NCI-H1436 treated with DMSO at 0.1 percent for 48 hours (cell line): ENCODE measurements at places on chromosomes 3 and 15.

- DNase-seq, result no peak
These were observed 342.0 kb upstream of the PDZRN3 start for GRCh38 chr3:73966733-73967132.

- DNase-seq, result no peak
These were observed 6.1 kb downstream of the RHCG start for GRCh38 chr15:89490081-89490813.

GRCh38 chr3:129132097-129132866, 10.7 kb upstream of the RAB43 start:
- DNase-seq, result no peak

- DNase-seq, result no peak
These were observed 5.2 kb downstream of the NUSAP1 start for GRCh38 chr15:41337631-41338522.

DNA sequence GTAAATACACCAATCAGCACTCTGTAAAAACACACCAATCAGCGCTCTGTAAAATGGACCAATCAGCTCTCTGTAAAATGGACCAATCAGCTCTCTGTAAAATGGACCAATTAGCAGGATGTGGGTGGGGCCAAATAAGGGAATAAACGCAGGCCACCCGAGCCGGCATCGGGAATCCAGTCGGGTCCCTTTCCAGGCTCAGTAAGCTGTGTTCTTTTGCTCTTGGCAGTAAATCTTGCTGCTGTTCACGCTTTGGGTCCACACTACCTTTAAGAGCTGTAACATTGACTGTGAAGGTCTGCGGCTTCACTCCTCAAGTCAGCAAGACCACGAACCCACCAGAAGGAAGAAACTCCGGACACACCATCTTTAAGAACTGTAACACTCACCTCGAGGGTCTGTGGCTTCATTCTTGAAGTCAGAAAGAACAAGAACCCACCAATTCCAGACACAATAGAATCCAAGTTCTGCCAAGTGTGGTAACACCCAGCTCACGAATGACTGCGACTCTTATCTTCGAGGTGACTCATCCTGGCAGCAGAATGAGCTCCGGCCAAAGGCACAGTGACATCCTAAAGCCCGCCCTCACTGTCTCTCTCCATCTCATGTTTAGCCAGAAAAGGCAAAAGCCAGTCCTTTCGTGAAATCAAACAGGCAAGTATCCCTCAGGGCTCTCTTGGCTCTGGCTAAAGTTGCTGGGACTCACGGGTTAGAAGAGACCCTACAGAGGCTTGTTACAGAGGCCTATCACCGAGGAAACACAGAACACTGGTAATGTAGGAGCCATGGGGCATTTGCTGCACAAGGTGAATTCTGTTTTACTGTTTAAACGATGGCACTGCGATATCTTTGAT, 155.2 kb downstream of the FAM43A start:
- DNase-seq, result no peak

DNA sequence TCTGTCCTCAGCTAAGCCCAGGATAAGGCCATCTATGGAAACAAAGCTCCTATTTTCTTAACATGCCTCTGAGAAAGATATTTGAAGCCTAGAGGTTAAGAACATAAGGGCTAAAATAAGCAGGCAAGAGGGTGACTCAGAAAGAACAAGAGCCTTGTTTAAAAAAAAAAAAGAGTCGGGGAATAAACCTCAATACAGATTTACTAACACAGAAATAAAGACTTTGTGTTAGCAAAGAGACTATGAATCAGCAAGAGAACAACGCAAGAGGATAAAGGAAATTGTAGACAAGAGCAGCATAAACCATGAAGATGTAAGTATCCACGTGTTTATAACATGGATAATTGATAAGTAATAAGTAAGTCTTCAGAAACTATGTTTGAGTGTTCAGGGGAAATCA, 36.0 kb downstream of the RAB27A start:
- DNase-seq, result no peak

DNA sequence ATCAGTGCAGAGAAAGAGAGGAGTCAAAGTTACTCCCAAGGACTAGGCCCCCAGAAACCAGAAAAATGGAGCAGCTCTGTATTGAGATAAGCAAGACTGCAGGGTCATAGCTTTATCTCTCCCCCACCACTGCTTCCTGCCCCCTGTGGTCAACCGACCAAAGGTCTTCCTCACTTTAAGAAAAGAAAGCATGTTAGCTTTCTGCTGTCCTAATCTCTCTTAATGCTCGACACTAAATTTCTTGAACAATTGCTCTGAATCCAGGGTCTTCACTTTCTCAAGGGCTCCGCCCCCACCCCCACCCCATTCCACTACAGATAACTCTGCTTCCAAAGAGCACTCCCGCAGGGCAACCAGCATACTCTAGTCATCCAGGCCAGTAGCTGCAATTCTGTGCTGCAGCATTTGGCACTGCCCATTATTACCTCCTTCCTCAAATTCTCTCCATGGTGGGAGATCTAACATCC, 31.9 kb downstream of the TNIK start:
- DNase-seq, result no peak

DNA sequence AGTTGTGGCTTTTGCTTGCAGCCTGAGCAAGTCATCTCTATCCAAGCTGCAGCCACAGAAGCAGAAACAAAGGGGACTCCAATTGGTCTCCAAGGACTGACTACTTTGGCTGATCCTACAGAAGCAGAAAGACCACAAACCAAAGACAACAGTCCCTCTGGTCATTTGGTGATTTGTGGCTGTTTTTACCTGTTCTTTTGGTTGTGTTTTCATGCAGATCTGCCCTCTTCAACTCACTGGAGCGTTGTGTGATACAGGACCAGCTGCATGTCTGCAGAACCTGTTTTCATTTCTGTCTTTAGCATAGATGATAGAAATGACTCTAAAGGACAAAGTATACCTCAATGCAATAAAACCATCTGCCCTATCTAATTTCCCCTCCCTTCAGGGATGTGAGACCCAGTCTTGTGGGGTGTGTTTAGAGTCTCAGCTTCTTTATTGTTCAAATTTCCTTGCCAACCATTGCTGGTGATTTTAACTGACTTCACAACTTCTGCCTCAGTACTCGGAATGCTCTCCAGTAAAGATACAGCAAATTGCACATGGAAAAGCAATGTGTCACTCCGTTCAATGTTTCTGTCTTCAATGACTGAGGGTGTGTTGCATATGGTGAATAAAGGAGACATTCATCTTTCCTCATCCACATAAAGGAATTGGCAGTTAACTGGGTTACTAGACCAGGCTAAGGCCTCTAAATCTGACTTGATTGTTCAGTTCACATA, 48.9 kb upstream of the SLC7A14 start:
- no peak for DNase-seq

- DNase-seq, result no peak
These were observed 61.8 kb upstream of the UTS2B start for GRCh38 chr3:191391861-191392808.

GRCh38 chr3:14518893-14519292, 21.2 kb downstream of the GRIP2 start:
- DNase-seq, result no peak

GRCh38 chr3:194046531-194046930, 89.4 kb upstream of the HES1 start:
- DNase-seq, result no peak

DNA sequence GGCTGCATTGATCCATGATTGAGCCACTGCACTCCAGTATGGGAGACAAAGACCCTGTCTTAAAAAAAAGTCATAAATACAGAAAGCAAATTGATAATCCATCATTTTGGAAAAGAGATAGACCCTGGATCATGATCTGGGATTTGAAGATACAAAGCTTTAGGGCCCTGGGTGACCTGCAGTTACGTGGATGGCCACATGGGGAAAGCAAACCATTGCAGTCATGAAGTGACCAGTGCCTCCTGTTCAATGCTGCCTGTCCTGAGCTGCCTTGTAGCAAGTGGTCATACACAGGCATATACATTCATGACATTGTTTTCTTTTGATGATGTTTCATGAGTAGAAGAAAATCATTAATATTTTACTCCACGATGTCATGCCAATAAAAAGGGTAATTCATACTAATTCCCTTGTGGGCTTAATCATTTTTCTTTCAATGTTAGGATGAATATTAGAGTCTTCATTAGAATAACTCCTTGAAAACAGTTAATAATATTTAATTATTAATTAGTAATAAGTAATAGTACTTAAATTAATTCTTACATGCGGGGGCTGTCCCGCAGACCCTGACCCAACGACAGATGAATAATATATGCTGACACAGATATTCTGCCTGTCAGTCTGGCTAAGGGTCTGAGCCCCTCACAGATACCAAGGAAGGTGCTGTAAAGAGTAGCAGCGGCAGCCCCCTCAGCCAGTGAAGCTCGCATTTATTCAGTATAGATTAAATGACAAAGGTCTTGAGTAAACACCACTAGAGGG, 109.0 kb upstream of the UNC13C start:
- DNase-seq, result no peak

- no peak for DNase-seq
These were observed 1.9 kb downstream of the TNIK start for GRCh38 chr3:171458071-171458863.

- no peak for DNase-seq
These were observed 237.0 kb downstream of the LPP start for GRCh38 chr3:188390775-188391443.

GRCh38 chr15:69074001-69074842, 59.7 kb downstream of the NOX5 start:
- peak; percentile 45 for DNase-seq

DNA sequence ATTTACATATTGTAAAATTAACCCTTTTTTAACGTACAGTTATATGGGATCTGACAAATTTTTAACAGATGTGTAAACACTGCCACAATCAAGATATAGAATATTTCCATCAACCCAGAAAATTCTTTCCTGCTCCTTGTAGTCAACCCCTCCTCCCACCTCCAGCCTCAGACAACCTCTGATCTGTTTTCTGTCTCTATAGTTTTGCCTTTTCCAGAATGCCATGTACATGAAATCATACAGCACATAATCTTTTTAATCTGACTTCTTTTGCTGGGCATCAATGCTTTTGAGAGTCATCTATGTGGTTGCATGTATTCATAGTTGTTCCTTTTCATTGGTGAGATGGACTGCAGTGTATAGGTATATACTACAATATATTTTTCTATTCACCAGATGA, 153.0 kb downstream of the SMAD6 start:
- DNase-seq, result no peak

- DNase-seq, result no peak
These were observed 160.1 kb downstream of the FBLN2 start for GRCh38 chr3:13708871-13709595.

- no peak for DNase-seq
These were observed 131.6 kb upstream of the ABHD17C start for GRCh38 chr15:80563372-80563997.

GRCh38 chr3:127151251-127151564, 41.7 kb upstream of the PRR23E start:
- DNase-seq, result no peak

- no peak for DNase-seq
These were observed 52.1 kb downstream of the TMEM212 start for GRCh38 chr3:171895291-171895690.

DNA sequence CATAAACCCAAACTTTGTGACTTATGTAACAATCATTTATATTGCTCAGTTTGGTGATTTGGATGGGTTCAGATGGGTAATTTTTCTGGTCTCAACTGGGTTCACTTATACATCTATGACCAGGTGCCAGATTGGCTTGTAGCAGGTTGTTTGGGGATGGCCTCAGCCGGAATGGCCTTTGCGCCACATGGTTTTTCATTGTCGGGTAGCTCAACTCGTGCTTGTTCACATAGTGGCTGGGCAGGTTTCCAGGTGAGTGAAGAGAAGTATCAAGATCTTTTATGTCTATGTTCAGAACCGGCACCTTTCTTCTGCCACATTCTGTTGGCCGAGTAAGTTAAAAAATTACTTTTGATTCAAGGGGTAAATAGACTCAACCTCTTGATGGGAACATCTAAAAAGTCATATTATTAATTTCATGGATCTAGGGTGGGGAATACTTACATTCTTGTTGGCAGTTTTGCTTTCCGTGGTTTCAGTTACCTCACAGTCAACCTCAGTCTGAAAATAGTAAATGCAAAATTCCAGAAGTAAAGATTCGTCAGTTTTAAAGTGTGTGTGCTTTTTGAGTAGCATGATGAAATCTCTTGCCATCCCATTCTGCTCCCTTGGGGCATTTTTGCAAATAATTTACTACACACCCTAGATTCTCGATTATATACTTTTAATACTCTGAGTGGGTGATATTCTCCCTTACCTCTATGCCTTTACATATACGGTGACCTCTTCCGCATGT, 745.7 kb upstream of the CCDC54 start:
- DNase-seq, result no peak

- DNase-seq, result no peak
These were observed 73.0 kb downstream of the MYO9A start for GRCh38 chr15:72044956-72045355.

- DNase-seq, result no peak
These were observed 740 bp upstream of the ZBTB47 start for GRCh38 chr3:42652611-42653302.

DNA sequence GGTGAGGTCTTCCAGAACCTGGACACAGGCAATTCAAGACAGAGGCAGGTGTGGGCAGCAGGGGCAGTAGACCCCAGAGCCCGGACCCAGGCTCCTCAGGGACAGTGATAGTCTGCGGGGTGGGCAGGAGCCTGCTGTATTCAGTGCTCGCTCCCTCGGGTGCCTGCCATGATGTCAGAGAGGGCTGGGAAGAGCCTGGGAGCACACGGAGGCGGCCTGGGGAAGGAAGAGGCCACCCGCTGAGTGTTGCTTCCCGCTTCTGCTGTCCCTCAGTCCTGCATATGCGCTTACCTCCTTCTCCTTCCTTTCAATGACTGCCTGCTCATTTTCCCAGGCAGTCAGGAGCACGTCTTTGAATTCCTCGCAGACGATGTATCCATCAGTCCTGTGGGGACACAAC, 22.8 kb downstream of the TMEM43 start:
- DNase-seq, result no peak

DNA sequence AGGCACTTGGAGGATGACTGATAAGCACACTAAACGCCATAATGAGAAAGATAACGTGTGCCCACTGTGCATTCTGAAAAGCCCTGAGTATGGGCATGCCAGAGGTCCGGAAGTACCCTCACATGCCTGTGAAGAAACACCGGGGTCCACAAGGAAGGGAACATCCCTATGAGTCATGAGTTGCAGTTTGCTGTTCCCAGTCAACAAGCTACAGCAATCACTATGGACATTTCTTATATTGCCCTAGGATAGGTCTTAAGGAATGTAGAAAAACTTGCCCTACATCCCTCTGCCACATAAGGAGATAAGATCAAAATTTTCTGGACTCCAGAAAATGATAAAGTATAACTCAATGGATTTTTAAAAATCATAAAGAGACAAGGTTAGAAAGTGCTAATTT, 9.9 kb downstream of the MB21D2 start:
- DNase-seq, result no peak

DNA sequence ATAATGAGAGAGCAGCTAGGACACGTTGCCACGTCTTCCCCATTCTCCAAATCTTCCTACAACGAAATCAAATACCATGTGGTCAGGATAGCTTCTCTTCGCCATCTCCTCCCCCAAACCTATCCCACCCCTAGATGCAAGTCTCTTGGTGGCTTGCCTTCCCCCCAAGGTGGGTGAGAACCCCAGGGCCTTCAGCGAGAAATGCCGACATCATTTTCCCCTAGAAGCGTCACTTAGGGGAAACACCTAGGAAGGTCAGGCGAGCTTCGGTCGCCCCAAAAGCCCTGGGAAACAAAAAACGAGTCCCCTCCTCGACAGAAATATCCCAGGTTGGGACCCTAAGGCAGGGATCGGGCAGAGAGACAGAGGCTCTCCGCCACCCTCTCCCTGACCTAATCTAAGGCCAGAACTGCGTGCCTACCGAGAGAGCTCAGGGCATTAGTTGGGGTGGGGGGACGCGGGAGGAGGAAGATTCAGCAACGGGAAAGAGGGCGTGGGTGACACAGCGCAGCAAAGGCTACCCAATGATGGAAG, 502 bp downstream of the DPH3 start:
- no peak for DNase-seq

- DNase-seq, result no peak
These were observed 68.3 kb upstream of the IMPG2 start for GRCh38 chr3:101388706-101389105.
